CD14-positive monocyte (primary cell): ENCODE measurements at places on chromosomes 16 and 17. TPM values are rescaled to one million over a fixed set of nuclear protein-coding genes. Genes with fewer than 3 reads are reported as not detected.

CTCF gene
- polyA plus RNA-seq = 17.9 and 29.9 TPM in 2 replicates

PPP1R27 gene
- polyA plus RNA-seq = 0.33 TPM

KRT40 gene
- polyA plus RNA-seq = not detected

PDE6G gene
- 11.5 and 13.6 TPM in 2 replicates for polyA plus RNA-seq

BIRC5 gene
- polyA plus RNA-seq = not detected

MMP28 gene
- not detected for polyA plus RNA-seq

PTGES3L gene
- not detected for polyA plus RNA-seq

SPATA22 gene
- not detected for polyA plus RNA-seq

SOX8 gene
- polyA plus RNA-seq = not detected

HEATR9 gene
- not detected in 2 replicates for polyA plus RNA-seq

ATP2A1 gene
- not detected for polyA plus RNA-seq

LAT gene
- 1.5 TPM for polyA plus RNA-seq

DNA sequence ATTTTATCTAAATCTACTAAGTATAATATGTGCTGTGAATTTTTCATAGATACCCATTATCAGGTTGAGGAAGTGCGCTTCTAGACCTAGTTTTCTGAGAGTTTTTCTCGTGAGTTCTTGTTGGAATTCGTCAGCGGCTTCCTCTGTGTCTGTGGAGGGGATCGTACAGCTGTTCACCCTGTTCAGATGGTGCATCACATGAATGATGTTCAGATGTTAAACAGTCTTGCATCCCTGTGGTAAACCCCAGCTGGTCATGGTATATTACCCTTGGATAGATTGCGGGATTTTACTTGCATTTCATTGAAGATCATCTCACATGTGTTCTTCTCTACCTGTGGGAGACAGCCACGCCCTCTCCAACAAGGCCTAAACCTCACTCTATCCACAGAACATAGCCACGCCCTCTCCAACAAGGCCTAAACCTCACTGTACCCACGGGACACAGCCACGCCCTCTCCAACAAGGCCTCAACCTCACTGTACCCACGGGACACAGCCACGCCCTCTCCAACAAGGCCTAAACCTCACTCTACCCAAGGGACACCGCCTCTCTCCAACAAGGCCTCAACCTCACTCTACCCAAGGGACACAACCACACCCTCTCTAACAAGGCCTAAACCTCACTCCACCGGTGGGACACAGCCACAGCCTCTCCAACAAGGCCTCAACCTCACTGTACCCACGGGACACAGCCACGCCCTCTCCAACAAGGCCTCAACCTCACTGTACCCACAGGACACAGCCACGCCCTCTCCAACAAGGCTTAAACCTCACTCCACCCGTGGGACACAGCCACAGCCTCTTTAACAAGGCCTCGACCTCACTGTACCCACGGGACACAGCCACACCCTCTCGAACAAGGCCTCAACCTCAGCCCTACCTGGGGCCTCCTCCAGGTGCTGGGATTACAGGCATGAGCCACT is 180.2 kb upstream of the CHMP6 start:
- no peaks in the 10 kb centered on the region for H3K27me3 ChIP-seq
- no peak for DNase-seq
- peaks cover 6% of the 10 kb centered on the region for H3K36me3 ChIP-seq
- no peak overlapping the region for H3K4me3 ChIP-seq

- H3K4me3 ChIP-seq = no peak overlapping the region
- DNase-seq = no peak
- H3K4me1 ChIP-seq = peaks cover 4% of the 10 kb centered on the region
- H3K27ac ChIP-seq = no peak overlapping the region
- no peaks in the 10 kb centered on the region for H3K36me3 ChIP-seq
Measured at GRCh38 chr17:51147650-51148049, 5.7 kb upstream of the NME1 start.

GRCh38 chr17:2375406-2375805 is 25.5 kb downstream of the MNT start:
- peaks cover 65% of the 10 kb centered on the region for H3K36me3 ChIP-seq
- H3K27me3 ChIP-seq = no peaks in the 10 kb centered on the region
- H3K27ac ChIP-seq = no peak overlapping the region
- H3K4me3 ChIP-seq = no peak overlapping the region
- no peaks in the 10 kb centered on the region for H3K4me1 ChIP-seq

GRCh38 chr16:25748092-25748654 is 56.4 kb downstream of the HS3ST4 start:
- H3K27me3 ChIP-seq = no peaks in the 10 kb centered on the region
- no peak for DNase-seq
- H3K36me3 ChIP-seq = no peaks in the 10 kb centered on the region

- H3K36me3 ChIP-seq = no peaks in the 10 kb centered on the region
- no peaks in the 10 kb centered on the region for H3K4me1 ChIP-seq
- H3K27me3 ChIP-seq = no peaks in the 10 kb centered on the region
- no peak overlapping the region for H3K4me3 ChIP-seq
- no peak for DNase-seq
- H3K27ac ChIP-seq = no peak overlapping the region
Measured at GRCh38 chr16:84218176-84218823, 21.5 kb downstream of the KCNG4 start.

DNA sequence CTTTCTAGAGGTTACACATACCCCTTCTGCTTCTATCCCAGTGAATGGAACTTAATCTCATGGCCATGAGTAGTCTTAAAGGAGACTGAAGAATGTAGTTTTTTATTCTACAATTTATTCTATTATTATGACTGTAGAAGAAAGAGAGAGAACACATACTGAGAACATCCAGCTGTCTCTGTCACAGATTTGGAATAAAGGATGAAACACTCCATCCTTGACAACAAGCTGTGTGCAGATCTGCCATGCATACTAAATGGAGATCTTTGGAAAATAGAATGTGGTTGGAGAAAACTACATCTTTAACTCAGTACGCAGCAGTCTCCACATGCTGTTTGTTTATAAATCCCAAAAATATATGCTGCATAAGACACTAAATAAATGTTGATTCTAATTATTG is 54.1 kb upstream of the NUDT7 start:
- H3K4me1 ChIP-seq = no peaks in the 10 kb centered on the region
- no peaks in the 10 kb centered on the region for H3K27me3 ChIP-seq
- no peak overlapping the region for H3K4me3 ChIP-seq
- no peak for DNase-seq
- H3K27ac ChIP-seq = no peak overlapping the region

GRCh38 chr17:45060382-45060796 is 728 bp upstream of the NMT1 start:
- peak overlapping the region; percentile 99 for H3K4me3 ChIP-seq
- H3K27ac ChIP-seq = peak overlapping the region; percentile 72
- H3K27me3 ChIP-seq = no peaks in the 10 kb centered on the region
- no peak for DNase-seq

- H3K27ac ChIP-seq = no peak overlapping the region
- H3K27me3 ChIP-seq = no peaks in the 10 kb centered on the region
- no peak overlapping the region for H3K4me3 ChIP-seq
- H3K4me1 ChIP-seq = no peaks in the 10 kb centered on the region
- DNase-seq = no peak
- peaks cover 5% of the 10 kb centered on the region for H3K36me3 ChIP-seq
Measured at GRCh38 chr17:42695500-42695899, 13.2 kb downstream of the CNTNAP1 start.

DNA sequence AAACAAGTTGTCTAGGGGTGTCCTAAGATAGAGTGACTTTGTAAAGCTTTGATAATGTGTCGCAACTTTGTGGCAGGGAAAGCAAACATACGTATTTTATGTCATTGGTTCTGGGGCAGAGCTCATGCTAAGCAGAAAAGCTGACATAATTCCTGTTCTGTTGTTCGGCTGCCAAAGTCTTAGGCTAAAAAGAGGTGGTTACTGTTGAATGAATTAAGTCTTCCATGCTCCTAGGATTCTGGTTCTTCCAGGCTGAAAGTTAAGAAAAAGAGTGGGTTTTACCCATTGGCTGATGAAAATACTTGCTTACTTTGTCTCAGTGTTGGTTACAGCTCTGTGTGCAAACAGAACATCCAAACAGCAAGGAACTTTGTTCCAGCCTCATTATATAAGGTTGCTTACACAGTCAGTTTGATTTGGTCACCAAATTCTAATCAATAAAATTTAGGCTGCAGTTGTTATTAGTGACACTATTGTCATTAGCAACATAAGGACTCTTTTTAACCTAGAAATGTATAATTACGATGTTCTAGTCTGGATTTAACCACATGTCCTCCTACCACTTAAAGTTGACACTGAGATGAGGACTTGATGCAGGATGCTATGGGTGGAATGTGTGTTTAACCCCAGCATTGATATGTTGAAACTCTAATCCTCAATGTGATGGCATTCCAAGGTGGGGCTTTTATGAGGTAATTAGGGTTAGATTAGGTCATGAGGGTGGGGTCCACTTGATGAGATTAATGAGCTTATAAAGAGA is 114.0 kb upstream of the GOT2 start:
- H3K4me1 ChIP-seq = peaks cover 7% of the 10 kb centered on the region
- H3K27me3 ChIP-seq = no peaks in the 10 kb centered on the region
- no peak for DNase-seq
- H3K36me3 ChIP-seq = no peaks in the 10 kb centered on the region
- no peak overlapping the region for H3K27ac ChIP-seq

GRCh38 chr16:67435758-67436164 is 4.8 kb downstream of the HSD11B2 start:
- H3K4me1 ChIP-seq = peaks cover 18% of the 10 kb centered on the region
- H3K27ac ChIP-seq = peak overlapping the region; percentile 70
- no peak for DNase-seq
- peaks cover 3% of the 10 kb centered on the region for H3K27me3 ChIP-seq
- no peak overlapping the region for H3K4me3 ChIP-seq
- peaks cover 47% of the 10 kb centered on the region for H3K36me3 ChIP-seq

- no peak overlapping the region for H3K4me3 ChIP-seq
- H3K36me3 ChIP-seq = no peaks in the 10 kb centered on the region
- H3K27ac ChIP-seq = no peak overlapping the region
- no peak for DNase-seq
- H3K4me1 ChIP-seq = no peaks in the 10 kb centered on the region
Measured at GRCh38 chr17:72373910-72374741, 253.3 kb downstream of the SOX9 start.

GRCh38 chr17:30132615-30133014 is 16.0 kb downstream of the NSRP1 start:
- H3K27ac ChIP-seq = no peak overlapping the region
- DNase-seq = no peak
- H3K4me3 ChIP-seq = no peak overlapping the region
- peaks cover 81% of the 10 kb centered on the region for H3K36me3 ChIP-seq

DNA sequence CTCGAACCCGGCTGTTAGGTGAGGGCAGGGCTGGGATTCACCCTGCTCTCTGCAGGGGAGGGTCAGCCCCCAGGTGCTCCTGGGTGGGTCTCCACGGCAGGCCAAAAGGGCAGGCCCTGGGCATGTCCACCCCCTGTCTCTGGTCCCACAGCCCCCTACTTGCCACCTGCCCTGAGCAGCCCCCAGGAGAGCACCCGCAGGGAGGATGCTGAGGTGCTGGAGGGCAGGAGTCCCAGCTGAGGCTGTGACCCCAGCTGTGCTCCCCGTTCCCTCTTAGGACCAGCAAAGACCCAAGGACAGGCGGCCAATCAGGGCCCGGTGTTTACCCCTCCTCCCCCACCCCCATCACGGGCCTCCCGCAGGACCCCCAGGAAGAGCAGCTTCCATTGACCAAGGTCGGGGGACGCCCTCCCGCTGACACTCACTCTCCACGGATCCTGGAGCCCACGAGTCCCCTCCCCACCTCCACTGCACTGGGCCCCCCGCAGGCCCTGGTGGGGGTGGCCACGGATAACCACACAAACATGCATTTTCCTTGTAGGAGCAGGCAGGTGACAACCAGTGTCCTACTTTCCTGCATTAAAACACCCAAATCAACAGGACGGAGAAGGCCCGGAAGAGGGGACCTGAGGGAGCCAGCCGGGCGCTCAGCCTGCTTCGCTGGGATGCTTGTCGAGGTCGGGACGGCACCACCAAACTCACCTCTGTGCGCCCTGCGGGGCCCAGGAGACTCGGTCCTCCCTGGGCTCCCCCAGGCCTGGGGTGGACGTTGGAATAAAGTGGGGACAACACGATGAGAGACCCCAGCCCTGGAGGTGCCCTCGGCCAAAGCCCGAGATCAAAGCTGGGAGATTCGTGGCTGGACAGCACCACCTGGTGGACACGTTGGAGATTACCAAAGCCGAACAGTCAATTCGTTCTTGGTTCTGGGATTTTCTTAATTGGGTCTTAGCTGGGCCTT is 22.5 kb upstream of the ENPP7 start:
- no peaks in the 10 kb centered on the region for H3K4me1 ChIP-seq
- no peak overlapping the region for H3K4me3 ChIP-seq
- H3K27ac ChIP-seq = no peak overlapping the region
- peak; percentile 20 for DNase-seq

GRCh38 chr17:13003927-13004326 is 13.9 kb downstream of the ELAC2 start:
- H3K36me3 ChIP-seq = peaks cover 95% of the 10 kb centered on the region
- no peak for DNase-seq
- no peaks in the 10 kb centered on the region for H3K27me3 ChIP-seq
- no peak overlapping the region for H3K4me3 ChIP-seq
- H3K4me1 ChIP-seq = no peaks in the 10 kb centered on the region
- H3K27ac ChIP-seq = no peak overlapping the region

DNA sequence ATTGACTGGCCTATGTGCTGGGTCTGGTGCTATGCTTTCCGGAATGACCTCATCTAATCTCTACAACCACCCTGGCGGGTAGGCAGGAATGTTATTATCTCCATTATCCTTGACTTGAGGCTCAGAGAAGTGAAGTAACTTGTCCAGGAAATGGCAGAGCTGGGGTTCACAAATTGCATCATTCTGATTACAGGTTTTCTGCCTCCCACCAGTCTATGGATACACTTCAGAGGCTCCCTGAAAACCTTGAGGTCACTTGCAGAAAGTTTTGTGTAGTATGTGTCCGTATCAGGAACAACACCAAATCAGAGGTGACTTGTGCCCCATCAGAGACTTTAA is 19.1 kb downstream of the NOD2 start:
- H3K4me3 ChIP-seq = peak overlapping the region; percentile 44
- peaks cover 96% of the 10 kb centered on the region for H3K4me1 ChIP-seq
- peaks cover 78% of the 10 kb centered on the region for H3K36me3 ChIP-seq
- peak overlapping the region; percentile 92 for H3K27ac ChIP-seq

DNA sequence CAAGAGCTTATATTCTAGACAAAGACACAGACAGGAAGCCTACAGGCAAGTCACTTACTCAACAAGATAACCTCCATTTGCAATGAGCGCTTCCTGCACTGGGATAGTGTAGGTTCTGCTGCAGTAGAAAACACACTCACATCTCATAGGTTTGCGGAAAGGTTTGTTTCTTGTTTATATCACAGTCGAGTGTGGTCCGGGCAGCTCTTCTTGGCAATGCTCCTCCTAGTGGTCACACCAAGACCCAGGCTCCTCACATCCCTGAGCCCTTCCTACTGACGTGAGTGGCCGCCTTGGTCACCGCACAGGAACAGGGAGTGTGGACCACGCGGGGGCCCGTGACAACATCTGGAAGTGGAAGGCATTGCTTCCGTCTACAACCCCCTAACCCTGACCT is 48.0 kb upstream of the RBFOX3 start:
- no peak overlapping the region for H3K27ac ChIP-seq
- DNase-seq = no peak
- no peaks in the 10 kb centered on the region for H3K36me3 ChIP-seq
- H3K4me3 ChIP-seq = no peak overlapping the region
- H3K4me1 ChIP-seq = no peaks in the 10 kb centered on the region
- peaks cover 13% of the 10 kb centered on the region for H3K27me3 ChIP-seq

GRCh38 chr16:20866145-20866772 is 33.9 kb downstream of the DCUN1D3 start:
- peaks cover 9% of the 10 kb centered on the region for H3K4me1 ChIP-seq
- H3K27ac ChIP-seq = no peak overlapping the region
- H3K27me3 ChIP-seq = no peaks in the 10 kb centered on the region
- DNase-seq = peak; percentile 15
- peaks cover 13% of the 10 kb centered on the region for H3K36me3 ChIP-seq
- H3K4me3 ChIP-seq = no peak overlapping the region

- DNase-seq = no peak
- H3K4me1 ChIP-seq = no peaks in the 10 kb centered on the region
- no peaks in the 10 kb centered on the region for H3K27me3 ChIP-seq
- no peaks in the 10 kb centered on the region for H3K36me3 ChIP-seq
Measured at GRCh38 chr17:34820922-34821321, 140.3 kb downstream of the CCT6B start.
